Femur (tissue), 1 donor: ENCODE measurements at places on chromosomes 1 and 21.
A peak's percentile ranks its signal among the peaks of the same experiment; 100 is the strongest.

- no peak for DNase-seq
Observed at GRCh38 chr21:24890021-24890420, 717.3 kb downstream of the MRPL39 start.

GRCh38 chr1:182054698-182055326, 6.7 kb downstream of the ZNF648 start:
- DNase-seq = no peak

DNA sequence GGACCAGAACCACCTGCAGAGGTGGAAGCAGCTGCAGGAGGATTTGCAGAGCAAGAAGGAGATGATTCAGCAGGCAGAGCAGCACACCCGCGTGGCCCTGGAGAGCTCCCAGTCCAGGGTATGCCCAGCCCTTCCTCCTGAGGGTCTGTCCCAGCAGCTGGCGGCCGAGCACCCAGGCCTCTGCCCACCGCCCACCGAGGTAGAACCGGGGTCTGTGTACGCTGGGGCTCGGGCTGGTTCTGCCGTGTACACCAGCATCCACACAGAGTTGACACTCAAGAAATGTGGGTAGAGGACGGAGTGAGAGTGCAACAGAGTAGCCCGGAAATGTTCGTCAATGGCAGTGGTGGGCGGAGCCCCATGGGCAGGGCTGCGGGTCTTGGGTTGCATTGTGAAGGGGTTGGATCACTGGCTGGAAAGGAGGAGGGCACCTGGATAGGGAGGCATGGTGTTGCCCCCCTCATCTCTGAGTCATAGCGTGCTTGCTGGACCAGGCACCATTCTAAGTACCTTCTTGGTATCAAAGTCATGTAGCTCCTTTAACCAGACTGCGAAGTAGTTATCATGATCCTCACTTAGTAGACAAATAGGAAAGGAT, 5.1 kb upstream of the SMIM1 start:
- DNase-seq = no peak

- no peak for DNase-seq
Observed at GRCh38 chr1:20183616-20184271, 2.2 kb upstream of the UBXN10 start.

DNA sequence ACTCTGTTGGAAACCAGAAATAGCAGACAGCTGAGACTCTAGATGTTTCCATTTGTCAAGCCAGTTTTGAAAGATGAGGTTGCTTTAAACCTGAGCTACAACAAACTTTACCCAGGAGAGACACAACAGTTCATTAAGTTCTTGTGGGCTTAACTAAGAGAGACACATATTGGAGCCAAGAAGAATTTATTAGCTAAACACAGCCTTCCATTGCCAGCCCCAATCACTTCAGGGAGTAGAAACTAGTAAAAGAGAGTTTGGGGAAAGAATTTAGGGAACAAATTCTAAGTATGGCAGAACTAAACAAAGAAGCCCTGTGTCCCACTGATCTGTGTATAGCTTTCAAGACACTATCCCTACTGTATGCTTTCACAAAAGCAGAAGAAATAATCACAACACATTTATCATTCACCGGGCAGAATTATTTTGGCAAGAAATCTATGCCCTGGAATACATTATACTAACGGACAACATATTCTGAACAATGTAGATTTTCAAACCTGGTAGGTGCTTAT, 87.3 kb upstream of the KAZN start:
- DNase-seq = no peak

GRCh38 chr1:44676484-44677200, 2.1 kb downstream of the ARMH1 start:
- no peak for DNase-seq

DNA sequence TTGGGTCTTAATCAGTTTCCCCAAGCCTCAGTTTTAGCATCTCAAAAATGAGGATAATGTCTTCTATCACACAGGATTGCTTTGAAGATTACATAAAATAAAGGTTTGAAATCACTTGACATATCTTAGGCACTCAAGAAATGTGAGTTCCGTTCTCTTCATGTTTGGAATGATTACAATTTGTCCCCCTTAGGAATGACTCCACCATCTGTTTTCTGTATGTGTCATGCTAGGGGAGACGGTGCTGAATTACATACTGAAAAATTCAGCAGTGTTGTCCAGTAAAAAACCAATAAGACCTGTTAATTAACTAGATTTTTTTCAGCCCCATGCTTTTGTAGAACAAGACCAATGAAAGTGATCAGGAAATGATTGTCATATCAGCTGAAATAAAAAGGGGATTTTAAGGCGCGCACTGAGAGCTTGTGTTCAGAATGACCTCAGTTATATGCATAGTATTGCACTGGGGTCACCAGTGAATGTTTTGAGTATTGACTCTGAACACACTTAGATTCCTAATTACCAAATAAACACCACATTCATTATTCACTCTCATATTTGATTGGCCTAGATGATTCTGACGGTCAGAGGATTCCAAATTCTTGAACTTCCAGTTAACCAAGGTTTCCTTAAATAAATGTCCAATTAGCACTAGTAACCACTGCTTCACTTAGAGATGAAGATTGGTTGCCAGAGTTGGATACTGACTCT, 114.5 kb upstream of the KCNK2 start:
- DNase-seq = no peak

DNA sequence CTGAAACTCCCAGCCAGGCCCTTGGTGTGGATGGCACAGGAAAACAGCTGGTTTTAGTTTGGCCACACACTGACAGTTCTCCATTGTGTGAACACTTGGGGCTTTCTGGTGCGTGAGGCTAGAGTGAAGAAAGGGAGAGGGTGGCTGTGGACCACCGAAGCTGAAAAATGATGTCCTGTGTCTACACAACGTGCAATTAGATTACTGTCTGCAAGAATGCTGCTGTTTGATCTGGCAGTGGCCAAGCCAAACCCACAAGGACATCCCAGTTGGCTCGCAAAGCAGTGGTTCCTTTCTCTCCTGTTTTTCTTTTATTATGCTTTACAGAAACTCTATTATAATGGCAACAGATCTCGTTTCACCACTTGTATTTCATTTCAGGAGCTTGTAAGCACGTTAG, 58.9 kb downstream of the ERG start:
- peak; percentile 52 for DNase-seq

GRCh38 chr1:15848143-15848928, 829 bp downstream of the SPEN start:
- DNase-seq = peak; percentile 54

DNA sequence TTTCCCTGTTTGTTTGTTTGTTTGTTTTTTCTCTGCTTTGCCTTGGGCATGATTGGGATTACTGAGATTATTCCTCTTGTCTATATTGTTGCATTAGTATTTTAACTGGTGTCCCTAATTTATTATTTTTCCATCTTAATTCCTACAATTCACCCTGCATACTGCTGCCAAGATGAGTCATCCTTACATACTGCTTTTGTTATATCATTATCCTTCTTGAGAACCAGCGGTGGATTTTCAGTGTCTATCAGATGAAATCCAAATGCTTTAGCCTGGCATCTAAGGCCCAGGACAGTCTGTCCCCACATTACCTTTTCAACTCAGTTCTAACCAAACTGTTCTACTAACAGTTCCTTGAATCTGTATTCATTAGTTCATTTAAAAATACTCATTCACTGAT, 101.7 kb downstream of the OLFML2B start:
- DNase-seq = no peak

GRCh38 chr1:75908717-75909152, 23.5 kb downstream of the ASB17 start:
- peak; percentile 24 for DNase-seq

DNA sequence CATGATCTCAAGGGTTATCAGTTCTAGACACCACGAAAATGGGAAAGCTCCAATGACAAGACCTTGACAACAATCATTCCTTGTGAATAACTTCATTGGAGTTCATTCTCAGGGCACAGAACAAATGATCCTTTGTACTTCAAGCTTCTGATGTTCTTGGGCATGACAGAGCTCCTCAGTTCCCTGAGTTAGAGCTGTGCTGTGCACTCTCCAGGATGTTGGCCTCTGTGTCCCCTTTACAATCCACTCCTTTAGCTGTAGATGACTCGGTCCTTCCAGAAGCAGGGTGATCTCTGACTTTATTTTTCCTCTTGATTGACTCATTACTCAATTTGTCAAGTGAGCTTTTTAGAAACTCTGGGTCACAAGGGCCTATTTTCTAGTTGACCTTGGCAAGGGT, 3.9 kb upstream of the FAM78B start:
- no peak for DNase-seq

DNA sequence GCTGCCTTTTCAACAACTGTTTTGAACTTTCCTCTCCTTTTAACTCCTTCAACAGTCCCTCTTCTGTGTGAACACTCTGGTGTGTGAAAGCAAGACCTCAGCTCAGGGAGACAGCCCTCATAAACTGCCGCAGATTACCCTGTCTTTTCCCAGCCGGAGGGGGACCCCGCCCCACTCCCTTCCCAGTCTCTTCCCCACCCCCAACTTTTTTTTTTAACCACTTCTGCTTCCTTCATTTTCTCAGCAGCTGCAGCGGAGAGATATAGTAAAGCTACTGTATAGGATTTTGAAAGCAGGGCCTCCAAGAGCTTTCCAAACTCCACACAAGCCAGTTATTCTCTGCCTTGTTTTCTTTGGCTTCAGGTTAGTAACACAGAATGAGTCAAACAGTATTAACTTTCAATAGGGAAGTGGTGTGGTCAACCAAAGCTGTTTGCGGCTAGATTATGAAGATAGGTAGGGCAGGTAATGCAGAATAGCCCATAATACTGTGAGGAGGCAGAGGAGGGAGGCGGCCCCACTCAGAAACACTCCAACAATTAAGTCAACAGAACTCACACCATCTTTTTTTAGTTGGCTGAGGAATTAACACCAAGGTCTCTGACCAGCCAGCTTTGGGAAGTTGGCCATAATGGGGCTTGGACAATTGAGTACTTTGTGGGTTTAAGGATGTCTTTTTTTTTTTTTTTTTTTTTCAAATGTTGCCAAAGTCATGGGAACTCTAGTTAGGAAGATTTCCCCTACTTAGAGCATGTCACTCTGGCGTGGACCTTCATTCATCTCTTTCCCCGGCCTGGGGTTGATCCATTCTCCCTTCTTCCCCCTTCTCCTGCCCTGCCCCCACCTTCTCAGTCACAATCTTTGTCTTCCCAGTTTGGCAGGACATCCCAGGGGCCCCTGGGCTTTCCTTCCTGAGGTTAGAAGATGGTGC, 177.0 kb downstream of the CLIC6 start:
- no peak for DNase-seq

DNA sequence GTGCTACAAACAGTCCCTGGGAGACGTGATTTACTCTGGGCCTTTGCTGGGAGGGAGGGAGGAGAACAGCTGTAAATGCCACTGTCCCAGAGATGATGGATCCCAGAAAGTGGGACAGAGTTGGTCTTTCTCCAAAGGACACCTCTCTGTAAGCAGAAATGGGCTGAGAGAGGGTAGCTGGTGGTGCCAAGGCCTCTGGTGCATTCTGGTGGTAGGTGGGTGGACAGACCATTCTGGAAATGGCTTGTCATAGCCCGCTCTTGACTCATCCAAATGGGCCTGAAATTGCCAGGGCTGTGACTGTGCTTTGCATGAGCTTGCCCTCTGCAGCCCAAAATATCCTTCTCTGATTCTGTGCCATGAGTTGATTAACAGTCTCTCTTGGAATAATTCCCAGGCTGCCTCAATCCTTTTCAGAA, 36.1 kb downstream of the CCDC185 start:
- no peak for DNase-seq

GRCh38 chr1:236759252-236759859, 35.7 kb upstream of the MTR start:
- no peak for DNase-seq
